CD4-positive, alpha-beta T cell treated with Interleukin-17A for 4 hours (primary cell): ENCODE measurements at places on chromosomes 11 and 22.

DNA sequence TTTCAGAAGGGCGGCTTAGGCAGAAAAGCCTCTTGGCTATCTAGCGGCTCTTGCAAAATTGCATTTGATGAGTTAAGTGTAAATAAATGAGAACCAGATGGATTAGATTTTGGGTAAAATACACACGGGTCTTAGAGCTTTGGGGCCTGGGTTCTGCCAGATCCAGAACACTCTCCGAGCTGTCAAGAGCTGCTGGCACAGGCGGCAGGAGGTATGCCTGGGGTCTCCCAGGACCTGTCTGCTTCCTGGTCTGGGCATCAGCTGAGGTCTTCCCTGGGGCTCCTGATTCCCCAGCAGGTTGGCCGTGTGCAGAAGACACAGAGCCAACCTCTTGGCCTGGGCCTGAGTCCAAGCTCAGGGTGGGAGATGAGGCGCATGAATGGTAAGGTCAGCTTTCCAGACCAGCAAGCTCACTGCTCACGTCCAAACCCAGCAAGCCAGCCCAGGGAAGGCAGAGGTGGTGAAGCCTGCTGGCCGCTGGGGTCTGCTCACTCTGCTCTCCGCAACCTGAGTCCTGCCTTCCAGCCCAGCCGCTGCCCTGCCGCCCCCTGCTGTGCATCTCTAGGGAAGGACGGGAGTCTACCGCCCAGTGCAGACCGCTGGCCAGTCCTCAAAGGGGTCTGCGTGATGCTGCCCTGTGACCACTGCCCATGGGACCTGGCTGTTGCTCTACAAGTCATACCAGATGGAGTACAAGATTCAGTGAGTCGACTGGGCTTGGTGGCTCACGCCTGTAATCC, 44.9 kb downstream of the SCUBE1 start:
- no peak for DNase-seq

- DNase-seq, result no peak
Measured at GRCh38 chr11:108713076-108713790, 48.4 kb downstream of the DDX10 start.

- no peak for DNase-seq
Measured at GRCh38 chr11:69967484-69967883, 110.6 kb upstream of the ANO1 start.

GRCh38 chr11:3853899-3854659, 1.4 kb upstream of the STIM1 start:
- peak; percentile 81 for DNase-seq

DNA sequence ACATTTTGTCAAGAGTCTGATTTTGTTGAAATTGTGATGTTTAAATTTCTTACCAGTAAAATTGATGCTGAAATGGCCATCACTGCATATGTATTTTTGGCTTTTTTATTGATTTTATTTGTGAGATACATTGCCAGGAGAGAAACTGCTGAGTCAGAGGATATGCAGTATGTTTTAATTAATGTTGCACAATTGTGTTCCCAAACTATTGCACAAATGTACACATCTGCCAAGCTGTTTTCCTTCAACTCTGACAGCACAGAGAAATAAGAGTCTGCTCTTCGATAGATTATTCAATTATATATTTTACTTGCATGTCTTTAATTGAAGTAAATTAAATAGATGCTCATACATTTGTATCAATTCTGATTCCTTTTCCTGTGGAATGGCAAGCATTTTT, 640.2 kb upstream of the LUZP2 start:
- DNase-seq, result no peak

GRCh38 chr11:120240866-120241265, 926 bp downstream of the POU2F3 start:
- no peak for DNase-seq

GRCh38 chr11:117670924-117671323, 126.1 kb downstream of the DSCAML1 start:
- DNase-seq, result no peak

DNA sequence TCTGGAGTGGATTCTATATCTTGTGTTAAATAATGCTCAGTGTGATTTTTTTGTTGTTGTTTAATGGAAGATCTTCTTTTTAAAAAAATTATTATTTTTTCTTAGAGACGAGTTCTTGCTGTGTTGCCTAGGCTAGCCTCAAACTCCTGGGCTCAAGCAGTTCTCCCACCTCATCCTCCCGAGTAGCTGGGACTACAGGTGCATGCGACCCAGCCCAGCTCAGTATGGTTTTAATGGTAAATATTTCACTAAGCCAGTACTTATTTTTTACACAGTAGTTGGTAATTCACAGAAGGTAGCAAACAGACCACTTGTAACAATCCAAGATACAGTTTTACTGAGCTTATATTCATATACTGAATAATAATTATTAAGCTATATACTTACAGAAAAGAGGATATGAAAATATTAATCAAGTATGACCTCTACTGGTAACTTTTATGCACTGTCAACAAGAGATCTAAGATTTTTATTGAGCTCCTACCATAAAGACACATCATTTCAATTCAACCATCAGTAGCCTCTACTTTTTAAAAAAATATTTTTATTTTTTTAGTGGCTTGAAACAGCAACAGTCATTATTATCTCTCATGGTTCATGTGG, 6.1 kb upstream of the CD59 start:
- no peak for DNase-seq

DNA sequence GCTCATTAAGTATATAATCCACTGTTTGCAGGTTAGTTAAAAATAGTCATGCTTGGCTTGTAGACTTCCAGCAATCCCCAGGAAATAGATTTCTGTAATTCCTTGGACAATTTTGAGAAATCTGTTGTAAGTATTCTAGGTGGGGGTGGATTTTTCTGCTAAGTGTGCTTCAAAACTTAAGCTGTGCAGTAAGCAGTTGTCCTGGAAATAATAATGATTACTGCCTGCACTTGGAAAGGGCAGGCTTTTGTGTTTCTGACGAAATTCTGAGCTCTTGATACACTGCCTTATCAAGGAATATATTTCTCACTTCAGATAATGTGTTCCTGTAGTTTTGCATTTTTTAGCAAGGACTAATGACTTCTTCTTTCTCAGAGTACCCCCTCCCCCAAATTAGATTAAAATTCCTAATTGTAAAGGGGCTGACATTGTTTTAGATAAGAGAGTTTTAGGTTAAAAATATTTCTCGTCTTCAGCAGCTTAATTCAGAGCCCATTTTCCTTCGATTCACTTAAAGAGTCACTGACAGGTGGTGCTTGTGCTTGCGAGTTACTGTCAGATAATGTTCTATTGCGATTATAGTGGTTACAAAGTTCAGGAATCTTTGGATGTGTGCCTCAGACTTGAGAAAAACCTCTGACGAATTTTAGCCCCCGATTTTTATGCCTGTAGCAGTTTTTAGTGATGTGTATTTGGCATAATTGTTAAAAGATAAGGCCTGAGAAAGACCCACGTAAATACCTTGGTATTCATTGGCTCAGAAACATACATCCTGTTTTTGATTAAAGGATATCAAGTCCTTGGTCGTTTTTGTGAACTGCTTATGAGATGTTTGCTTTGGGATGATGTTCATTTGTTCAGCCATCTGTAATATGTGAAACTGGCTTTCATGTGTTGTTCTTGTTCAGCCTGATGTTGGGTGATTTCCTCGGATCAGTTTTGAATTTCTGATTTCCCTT, 120.5 kb downstream of the HIPK3 start:
- DNase-seq, result no peak

GRCh38 chr11:114219559-114220349, 76.4 kb upstream of the NNMT start:
- no peak for DNase-seq

GRCh38 chr22:17472932-17473331, 90.4 kb upstream of the SLC25A18 start:
- no peak for DNase-seq

GRCh38 chr22:23708270-23708669, 17.5 kb downstream of the RGL4 start:
- no peak for DNase-seq

- no peak for DNase-seq
Measured at GRCh38 chr11:27600656-27601055, 94.1 kb upstream of the LIN7C start.

DNA sequence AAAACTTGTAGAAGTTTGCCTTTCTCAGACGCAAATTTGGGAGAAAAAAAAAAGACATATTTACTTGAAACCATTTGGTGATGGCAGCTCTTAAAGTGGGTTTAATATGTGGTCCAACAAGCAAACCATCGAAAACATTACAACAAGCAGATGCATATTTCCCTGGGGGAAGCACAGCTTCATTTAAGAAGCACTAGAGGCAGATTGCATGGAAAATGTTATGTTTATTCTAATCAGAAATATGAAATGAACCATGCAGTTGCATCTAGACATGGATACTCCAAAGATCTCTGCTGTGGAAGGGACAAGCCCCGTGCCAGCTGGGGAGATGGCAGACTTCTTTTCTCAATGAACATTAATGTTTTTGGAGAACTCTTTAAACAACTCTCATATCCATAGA, 57.4 kb upstream of the PARVA start:
- no peak for DNase-seq

DNA sequence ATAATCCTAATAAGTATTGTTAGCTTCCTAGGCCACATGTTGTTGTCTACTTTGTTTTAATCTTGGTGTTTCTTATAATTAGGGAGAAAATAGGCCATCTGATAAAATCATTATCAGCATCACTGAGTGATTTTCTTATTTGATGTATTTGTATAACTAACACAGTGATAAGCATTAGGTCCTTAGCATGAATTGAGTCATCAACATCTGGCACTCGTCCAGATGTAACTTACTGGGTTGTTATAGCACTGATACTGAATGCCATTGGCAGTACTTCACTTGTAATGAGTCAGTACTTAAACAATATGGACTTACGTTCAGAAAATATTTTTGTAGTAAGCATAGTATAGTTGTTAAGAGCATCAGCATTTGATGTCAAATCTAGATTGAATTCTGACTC, 16.2 kb downstream of the API5 start:
- no peak for DNase-seq

DNA sequence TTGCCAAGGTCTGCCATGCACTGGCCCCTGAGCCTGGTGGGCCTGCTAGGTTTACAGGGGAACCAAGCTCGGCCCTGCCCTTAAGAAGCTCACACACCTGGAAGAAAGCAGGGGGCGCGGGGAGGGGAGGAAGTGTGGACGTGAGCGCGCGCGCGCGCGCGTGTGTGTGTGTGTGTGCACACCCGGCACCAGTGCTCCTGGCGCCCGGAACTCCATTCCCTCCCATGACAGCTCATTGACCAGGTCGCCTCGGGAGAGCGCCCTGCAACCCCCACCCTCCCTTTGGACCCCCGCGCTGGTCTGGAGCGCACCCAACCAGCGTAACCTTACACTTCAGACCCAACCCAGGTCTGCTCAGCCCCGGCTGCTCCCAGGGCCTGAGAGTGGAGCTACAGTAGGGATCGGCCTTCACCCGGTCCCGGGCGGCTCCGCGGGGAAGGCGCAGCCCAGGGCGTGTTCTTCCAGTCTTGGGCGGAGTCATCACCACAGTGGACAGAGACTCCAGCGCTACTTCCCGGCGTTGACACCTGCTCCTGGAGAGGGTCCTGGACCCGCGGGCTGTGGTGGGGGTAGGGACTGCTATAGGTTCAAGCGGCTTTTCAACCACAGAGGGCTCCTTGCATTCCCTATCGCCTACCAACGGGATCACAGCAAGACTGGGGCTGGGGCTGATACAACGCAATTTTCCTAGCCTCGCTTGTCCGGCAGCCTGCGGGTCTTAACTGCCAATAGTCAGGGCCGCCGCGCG, 1.5 kb downstream of the GALNT18 start:
- no peak for DNase-seq

GRCh38 chr11:118086913-118087768, at the start of gene SMIM35:
Gene SMIM35 (minus strand): TSS chr11:118086963. CDS start chr11:118086757, 206 bp downstream.
- DNase-seq, result no peak

DNA sequence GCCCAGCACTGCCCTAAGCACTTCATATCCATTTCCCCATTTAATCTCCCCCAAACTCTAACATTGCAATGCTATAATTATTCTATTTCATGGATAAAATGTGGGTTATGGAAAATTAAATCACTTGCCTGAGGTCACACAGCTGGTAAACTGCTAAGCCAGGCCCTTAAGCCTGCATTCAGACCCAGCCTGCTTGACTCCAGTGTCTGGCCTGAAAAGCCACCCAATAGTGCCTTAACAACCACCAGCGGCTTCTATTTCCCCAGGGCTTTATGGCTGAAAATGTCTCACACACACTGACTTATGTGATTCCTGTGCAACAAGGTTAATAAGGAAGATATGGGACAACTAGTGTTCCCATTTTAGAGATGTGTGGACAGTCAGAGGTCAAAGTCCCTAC, 178.5 kb upstream of the SNX19 start:
- no peak for DNase-seq

DNA sequence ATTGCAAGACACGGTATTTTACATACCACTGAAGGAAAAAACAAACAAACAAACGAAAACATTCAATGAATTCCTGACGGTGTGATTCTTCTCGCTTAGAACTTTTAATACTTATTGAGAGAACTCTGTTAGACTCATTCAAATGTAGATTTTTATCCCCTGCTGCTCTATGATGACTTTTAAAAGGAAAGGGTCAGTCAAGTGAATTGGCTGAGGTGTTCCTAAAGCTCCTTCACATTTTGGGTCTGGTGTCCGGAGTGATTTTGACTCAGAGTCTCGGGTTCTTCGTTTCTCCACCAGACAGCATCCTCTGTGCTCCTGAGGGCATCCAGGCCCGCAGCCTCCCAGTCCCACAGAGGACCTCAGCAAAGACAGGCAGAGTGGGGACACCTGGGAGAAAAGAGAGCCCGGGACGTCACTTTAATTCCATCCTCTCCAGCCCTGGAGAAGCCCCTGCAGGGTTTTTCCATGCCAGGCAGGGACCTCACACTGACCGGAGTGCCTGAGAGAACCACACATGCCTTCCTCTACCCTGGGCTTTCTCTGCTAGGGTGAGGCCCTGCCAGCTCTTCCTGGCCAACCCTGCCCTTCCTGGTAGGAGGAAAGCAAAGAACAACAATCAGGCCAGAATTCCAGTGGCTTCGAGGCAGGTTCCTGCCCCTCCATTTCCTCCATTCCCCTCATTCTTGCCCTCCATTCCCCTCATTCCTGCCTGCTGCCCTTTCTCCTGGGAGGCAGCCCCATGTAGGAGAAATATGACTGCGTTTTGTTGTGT, 1.4 kb upstream of the CSF2RB start:
- DNase-seq, result no peak

DNA sequence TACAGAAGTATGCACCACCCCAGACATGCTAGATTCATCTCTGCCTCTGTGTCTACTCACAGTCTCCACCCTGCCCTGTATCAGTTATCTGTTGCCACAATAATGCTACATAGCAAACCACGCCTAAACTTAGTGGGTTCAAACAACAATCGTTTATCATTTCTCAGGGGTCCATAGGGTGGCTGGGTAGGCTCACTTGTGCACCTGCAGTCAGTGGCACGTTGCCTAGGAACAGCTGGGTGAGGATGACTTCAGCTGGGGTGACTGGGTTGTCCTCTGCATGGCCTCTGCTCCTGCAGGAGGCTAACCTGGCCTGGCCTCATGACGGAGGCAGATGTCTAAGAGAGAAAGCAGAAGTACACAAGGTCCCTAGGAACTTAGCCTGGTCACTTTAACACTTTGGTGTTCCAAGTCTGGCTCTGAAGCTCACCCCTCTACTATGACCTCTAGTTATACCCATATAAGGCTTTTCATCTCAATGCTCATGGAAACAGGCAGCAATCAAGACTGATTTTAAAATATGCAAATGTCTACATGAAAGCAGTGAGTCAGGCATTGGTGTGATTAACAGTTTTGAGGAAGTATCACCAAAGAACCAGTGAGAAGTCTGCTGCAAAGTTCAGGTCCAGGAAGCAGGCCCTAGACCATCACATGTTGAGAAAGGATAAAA, 10.7 kb downstream of the OLFML1 start:
- no peak for DNase-seq
